ENCODE measurements at places on chromosomes 11 and 22.

DNA sequence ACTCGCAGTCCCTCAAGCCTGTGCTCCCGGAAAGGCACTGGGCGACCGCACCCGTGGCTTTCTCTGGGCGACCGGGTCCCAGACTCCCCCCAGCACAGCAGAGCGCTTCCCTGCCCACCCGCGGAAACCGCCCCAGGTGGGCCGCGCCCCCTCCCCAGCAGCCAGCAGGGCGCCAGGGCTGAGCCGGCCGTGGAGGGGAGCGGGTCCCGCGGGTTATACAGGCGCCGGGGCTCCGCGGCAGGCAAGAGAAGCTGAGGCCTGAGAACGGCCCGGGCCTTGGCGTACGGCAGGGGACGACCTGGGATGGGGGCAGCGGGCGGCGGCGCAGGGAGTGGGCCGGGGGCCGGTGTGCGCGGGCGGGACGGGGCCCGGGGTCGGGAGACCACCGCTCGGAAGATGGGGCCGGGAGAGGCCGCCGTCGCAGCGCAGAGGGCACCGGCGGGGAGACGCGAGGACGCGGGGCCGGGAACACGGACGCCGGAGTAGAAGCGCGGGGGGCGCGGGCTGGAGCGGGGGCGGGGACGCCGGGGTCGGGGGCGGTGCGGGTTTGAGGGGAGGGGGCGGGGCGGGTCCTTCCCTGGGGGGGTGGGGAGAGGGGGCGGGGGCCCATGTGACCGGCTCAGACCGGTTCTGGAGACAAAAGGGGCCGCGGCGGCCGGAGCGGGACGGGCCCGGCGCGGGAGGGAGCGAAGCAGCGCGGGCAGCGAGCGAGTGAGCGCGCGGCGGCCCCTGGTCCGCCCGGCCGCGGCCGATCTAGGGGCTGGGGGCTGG, at the start of gene MDK:
TSS of gene MDK (plus strand) at position 622 of the 771 bp plus-strand sequence. CDS start 389 bp downstream, outside the sequence.
- no peak for DNase-seq

DNA sequence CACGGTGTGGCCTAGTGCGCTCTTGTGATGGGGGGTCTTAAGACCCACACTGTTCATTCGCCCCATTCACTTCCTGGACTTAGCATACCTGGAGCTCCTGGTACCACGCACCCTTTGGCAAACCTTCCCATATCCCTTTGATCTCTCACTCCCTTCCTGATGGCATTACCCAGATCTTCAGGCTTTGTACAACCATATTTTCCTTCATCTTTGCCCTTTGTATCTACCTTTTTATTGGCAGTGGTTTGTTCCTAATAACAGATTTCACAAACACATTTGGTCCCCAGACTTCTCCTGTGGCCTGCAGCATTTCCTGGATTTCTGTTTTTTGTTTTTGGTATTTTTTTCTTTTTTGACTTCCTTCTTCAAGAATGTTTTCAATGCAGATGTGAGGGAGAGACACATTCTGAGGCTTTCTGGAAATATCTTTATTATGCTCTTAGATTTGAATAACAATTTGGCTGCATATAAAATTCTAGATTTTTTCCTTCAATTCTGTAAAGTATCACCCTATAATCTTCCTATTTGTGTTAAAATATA, 16.1 kb upstream of the IFITM3 start:
- no peak for DNase-seq

DNA sequence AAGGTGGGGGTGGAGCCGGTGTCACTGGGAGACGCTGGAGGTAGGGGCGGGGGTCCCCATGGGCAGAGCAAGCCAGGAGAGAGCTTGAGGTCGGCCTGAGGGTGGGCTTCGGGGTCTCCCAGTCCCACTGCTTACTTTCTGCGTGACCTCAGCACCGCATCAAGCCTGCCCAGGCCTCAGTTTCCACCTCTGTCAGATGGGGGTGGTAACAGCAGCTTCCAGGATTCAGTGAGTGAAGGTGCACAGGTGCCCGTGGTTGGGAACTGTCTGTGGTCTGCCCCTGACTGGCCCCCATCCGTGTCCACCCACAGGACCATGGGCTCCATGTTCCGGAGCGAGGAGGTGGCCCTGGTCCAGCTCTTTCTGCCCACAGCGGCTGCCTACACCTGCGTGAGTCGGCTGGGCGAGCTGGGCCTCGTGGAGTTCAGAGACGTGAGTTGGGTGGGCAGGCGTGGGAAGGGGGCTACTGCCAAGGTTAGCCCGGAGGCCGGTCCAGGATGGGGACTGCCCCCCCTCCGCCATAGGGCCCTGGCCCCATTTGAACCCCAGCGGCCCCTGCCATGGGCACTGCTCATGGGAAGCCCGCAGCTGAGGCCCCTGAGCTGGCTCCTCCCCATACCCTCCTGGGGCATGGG, 2.2 kb downstream of the TCIRG1 start:
- no peak for DNase-seq

DNA sequence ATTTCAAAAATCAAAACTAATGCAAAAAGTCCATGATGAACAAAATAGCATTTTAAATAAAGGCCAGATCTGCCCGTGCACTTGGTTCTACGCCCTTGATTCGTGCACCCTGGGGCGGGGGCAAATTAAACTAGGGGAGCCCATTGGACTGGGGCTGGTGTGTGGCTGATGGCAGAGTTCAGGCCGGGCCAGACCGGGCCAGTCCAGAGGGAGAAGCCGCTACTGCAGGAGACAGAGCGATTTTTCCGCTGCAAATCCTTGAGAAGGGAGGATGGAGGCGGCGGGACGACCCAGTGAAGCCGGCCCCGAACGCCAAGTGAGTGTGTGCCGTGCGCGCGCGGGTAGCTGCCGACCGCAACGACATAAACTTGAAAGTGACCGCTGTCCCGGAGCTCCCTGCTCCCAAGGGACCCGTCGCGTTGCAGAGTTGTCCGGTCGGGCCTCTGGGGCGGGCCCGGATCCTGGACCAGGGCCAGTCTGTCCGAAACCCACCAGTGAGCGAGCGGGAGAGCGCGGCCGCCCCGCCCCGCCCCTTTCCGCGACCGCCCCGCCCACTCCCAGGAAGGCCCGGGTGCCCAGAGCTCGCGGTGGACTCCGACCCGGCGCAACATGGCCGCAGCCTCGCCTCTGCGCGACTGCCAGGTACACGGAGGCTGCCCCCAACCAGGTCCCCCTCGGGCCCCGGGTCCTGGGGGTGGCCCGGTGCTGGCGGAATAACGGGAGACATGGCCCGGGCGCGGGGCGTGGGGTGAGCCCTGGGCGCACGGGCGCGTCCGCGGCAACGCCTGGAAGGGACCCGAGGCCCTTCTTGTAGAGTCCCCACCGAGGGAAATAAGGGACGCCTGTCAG, at the start of gene TTC38:
TSS of gene TTC38 (plus strand) at position 578 of the 849 bp plus-strand sequence. CDS start at position 610, 32 bp downstream.
- DNase-seq: no peak

DNA sequence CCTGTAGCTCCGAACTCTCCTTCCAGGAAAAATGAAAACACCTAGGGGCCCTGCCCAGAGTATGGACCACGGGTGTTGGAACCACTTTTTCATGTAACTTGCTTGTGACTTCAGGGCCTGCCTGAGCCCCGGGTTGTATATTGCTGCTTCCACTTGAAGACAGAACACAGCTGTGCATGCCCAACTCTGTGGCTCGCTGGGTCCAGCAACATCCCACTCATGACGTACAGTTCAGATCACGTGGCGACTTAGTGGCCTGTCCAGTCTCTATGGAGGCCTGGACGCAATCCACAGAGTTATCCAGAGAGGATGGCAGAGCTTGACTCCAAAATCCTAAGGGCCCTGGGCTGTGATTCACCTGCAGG, 6.8 kb downstream of the C11orf21 start:
- no peak for DNase-seq

DNA sequence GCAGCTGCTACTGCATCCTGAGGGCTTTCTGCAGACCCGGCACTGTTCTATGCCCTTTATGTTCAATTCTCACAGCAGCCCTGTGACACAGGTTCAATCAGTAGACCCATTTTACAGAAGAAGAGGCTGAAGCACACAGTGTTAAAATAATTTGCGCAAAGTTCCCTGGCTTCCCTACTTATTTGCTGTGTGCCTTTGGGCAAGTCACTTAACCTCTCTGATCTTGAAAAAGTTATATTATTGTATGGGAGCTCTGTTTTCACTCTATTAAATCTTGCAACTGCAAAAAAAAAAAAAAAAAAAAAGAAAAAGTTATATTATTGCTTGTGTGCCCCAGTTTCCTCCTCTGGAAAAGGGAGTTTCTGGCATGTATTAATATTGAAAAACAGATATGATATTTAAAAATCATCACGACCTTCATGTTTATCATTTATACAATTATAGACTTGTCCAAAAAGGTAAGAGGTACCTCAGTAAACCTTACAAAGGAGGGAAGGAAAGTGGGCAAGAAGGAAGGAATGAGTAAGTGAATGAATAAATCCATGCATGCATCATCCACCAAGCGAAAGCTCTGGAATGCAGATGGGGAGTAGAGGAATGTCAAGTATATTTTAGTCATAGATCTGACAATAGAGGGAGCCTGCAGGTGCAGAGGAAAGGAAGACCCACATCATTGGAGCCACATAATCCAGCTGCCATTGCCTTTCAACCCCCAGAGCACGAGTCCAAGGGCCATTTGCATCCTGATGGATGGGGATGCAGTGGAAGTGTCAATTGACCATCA, 21.2 kb upstream of the ISX start:
- no peak for DNase-seq

DNA sequence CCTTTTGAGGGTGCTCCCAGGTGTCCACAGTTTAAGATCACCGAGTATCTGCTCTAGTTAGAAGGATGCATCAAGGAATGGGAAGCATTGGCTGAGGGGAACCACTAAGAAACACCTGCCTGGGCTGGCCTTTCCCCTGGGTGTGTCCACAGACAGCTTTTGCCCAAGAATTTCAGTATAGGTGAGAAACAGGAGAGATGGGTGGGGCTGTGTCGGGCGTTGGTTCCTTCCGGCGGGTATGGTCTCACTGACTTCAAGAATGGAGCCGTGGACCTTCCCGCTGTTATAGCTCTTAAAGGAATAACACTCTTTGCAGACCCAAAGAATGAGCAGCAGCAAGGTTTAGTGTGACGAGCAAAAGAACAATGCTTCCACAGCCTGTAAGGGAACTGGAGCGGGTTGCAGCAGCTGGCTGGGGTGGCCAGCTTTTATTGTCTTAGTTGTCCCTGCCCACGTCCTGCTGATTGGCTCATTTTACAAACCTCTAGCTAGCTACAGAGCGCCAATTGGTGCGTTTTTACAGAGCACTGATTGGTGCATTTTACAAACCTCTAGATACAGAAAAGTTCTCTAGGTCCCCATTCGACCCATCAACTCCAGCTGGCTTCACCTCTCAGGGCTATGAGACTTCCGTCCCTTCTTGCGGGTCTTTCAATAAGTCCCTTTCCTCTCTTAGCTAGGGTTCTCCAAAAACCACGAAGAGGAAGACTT, 2.4 kb downstream of the FADS1 start:
- no peak for DNase-seq
